ENCODE measurements at places on chromosomes 7 and 10.

GRCh38 chr7:121046893-121047468 is 58.5 kb downstream of the CPED1 start:
- DNase-seq = no peak

- DNase-seq = no peak
Observed at GRCh38 chr10:51188008-51188407, 113.7 kb downstream of the PRKG1 start.

- DNase-seq = no peak
Observed at GRCh38 chr7:118586248-118586647, 361.7 kb downstream of the ANKRD7 start.

DNA sequence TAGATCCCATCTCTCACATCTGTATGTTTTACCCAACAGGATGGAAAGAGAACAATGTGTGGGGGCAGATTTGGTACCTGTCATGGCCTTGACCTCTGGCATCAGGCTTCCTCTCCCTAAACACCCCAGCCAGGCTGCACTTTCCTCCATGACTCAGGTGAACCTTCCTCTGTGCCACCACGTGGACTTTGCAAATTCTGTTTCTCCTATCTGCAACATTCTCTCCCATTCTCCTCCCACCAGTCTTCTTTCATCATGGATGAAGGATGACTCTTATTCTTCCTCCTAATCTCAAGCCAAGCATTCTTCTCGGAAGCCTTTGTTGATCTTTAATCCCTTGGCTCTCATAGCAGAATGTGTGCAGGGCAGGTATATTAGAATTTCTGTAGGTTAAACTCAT is 355.4 kb downstream of the KCNMA1 start:
- DNase-seq = no peak

DNA sequence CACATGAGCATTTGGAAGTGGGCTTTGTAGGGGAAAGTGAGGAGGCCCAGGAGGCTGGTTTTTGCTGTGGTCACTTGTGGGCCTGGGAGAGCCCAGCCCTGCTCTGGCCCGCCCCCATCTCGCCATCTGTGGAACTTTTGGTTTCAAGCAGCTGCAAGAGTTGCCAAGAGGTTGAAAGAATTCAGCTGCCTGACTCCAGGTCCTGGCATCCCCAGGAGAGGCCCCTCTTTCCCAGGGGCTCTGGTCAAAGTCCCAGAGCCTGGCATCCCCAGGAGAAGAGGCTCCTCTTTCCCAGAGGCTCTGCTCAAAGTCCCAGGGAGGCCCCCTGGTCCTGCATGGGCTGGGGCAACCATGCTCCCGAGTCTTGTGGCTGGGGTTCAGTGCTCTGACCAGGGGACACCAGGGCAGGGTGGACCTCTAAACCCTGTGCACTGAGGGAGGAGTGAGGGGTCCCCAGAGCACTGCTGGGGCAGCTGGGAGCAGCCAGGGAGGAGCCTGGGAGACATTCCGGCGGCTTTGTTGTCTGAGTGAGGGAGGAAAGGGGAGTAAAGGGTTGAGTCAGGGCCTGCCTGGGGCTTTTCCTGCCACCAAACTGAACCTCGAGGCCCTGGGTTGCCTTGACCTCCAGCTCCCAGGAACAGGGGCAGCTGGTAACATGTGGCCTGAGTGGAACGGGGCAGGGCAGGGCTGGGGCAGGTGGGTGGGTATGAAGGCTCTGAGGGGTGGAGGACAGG is 27.7 kb upstream of the CSGALNACT2 start:
- no peak for DNase-seq

- DNase-seq = no peak
Observed at GRCh38 chr7:24728503-24729364, 28.5 kb downstream of the GSDME start.

GRCh38 chr7:157347217-157347904 is 10.6 kb downstream of the DNAJB6 start:
- DNase-seq = no peak

- DNase-seq = no peak
Observed at GRCh38 chr10:53702489-53702888, 929.9 kb upstream of the MBL2 start.

DNA sequence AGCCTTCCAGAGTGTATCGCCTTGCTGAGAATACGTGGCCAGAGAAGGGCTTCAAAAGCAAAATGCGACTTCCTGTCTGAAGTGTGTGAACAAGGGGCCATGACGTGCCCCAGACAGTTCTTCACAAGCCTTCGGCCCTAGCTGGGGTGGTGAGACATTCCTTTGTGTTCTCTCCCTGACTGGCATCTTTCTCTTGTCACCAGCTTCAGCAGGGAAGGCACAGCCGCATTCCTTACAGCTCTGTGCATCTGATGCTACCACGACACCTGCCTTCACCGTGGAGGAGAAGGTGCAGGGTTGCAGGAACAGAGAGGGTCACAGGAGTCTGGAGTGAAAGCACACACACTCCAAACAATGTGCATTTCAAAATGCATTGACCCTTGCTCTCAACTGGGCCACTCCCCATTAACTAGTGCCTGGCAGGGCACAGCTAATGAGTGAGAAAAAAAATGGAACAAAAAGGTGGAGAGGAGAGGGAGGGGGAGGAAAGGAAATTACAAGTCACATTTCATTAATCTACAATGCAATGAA is 93.4 kb downstream of the GPR26 start:
- DNase-seq = no peak

DNA sequence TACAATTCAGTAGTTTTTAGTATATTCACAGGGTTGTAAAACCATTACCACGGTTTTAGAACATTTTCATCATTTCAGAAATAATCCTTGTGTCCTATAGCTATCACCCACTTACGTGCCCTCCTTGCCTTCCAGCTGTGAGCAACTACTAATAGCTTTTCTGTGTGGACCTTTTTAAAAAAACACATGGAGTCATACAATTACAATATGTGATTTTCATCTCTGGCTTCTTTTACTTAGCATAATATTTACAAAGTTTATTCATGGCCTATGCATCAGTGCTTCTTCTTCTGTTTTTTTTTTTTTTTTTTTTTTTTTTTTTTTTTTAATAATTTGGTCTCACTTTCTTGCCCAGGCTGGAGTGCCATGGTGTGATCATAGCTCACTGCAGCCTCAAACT is 76.1 kb downstream of the CDK14 start:
- DNase-seq = no peak

DNA sequence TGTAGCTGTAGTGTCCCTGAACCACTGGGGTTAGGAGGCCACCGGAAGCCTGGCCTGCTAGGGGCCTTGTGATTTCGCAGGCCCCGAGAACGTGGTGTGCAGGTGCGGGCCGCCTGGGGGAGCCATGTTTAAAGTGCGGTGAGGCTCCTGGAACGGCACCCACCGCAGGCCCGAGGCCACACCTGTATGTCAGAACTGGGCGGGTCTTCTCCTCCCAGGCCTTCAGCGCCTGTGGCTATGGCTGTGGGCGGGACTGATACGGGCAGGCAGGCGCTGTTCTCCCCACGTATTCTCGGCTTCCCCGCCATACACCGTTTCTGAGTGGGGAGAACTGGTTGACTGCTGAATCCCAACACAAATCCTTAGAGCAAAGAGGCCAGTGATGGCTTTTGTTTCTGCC is 74.8 kb downstream of the DNAJB6 start:
- DNase-seq = no peak

GRCh38 chr7:129492391-129492790 is 9.9 kb upstream of the SMKR1 start:
- DNase-seq = no peak

DNA sequence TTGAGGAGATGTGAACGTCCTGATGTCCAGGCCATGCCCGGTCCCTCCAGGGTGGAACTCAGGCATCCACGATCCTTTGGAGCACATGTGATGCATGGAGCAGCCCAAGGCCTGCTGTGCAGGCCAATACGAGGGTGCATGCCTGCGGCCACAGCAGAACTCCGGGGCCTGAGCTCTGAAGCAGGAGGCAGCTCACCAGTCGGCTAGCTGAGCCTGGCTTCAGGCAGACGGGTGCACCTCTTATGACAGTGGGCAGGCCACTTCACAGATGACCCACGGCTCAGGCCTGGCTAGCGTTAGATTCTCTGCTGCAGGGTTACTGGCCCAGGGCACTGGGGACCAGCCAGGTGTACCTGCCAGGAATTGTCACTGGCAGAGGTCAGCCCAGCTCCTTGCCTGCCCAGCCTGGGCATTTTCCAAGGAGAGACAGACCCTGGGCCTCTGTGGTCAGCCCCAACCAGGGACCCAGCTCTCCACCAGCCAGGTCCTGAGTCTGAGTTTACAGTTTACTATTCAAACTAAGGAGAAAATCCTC is 29.6 kb upstream of the INPP5A start:
- DNase-seq = no peak

DNA sequence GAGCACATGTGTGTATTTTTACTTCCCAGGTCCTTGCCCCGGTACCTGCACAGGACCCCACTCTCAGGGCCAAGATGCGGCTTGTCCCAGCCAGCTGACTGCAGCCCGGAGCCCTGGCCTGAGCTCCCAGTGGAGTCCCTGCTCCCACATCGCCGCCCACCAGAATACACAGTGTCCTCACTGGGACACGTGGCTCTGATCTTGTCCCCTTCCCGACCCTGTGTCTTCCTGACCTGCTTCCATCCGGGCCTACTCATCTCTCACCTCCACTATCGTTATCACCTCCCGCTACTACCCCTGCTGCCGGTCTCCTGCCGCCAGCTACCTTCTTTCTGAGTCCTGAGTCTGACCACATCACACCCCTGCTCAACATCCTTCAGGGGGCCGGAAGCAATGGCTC is 146.3 kb upstream of the CHST15 start:
- no peak for DNase-seq

GRCh38 chr10:128642023-128642422 is 515.8 kb upstream of the MKI67 start:
- no peak for DNase-seq

GRCh38 chr10:129799942-129800341 is 164.1 kb downstream of the EBF3 start:
- DNase-seq = no peak

- DNase-seq = no peak
Observed at GRCh38 chr7:153407291-153408046, 644.7 kb upstream of the DPP6 start.

GRCh38 chr7:77310982-77311381 is 105.2 kb downstream of the GSAP start:
- DNase-seq = no peak

GRCh38 chr10:21314906-21315644 is 210.4 kb downstream of the SKIDA1 start:
- no peak for DNase-seq

DNA sequence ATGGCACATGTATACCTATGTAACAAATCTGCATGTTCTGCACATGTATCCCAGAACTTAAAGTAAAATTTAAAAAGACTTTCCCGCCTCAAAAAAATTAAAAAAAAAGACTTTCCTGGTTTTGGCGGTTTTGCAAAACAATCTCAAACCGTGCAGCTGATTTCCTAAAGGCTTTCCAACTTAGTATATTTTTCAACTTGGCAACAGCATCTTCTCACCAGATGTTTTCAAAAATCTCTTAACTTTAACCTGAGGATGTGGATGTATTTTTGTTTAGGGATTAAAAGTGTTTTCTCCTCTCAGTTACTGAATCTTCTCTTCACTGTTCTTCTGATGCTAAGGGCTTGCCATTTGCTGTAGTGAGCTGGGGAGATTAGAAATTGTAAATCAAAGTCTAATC is 96.5 kb upstream of the PLPP4 start:
- DNase-seq = no peak

- DNase-seq = no peak
Observed at GRCh38 chr7:36208426-36208825, 55.4 kb downstream of the EEPD1 start.

DNA sequence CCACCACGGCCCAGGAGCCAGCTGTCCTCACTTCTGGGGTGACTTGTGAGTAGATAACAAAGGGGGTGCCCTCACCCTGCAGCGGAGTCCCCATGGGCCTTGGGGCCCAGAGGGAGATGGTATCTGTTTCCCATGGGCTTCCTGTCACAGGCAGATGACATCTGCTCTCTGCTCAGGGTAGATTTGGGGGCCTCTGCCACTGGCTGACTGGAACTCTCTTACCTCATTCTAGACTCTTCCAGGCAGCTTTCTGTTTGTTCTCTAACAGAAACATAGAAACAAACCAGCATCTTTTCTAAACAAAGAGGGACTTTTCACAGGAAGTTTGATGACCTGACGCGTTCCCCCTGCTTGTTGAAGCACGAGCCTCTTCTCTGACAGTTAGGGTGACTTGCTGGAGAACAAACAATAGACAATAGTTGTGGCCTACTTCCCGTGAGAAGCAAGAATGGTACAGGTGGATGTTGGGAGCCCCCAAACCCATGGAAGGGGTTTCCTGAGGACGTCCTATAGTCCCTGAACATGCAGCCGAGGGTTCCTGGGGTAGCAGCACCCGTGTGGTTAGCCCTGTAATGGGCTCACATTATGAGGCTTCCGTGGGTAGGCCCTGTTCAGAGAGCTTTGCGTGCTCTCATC is 61.6 kb downstream of the GRK5 start:
- DNase-seq = peak; percentile 26

- no peak for DNase-seq
Observed at GRCh38 chr7:39741942-39742623, 118.7 kb downstream of the RALA start.

DNA sequence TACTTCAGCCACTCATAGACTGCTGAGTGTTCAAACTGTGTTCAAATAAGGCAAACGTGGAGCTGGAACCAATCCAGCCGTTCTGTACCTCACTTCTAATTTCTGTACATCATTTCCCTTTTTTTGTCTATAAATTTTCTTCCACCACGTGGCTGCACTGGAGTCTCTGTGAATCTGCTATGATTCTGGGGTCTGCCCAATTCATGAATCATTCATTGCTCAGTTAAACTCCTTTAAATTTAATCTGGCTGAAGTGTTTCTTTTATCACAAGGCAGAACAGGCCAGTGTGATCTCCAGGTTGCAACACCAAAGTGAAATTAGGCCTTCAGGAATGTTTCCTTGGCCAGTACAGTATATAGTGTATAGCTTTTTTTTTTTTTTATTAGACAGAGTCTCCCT is 53.5 kb downstream of the DNAJC12 start:
- DNase-seq = no peak
